Stimulated activated CD4-positive, alpha-beta T cell treated with anti-CD3 and anti-CD28 coated beads, TNF-alpha, amount 100 ng/mL, for 4 hours (primary cell): ENCODE measurements at places on chromosomes 16 and 17.

GRCh38 chr16:75244225-75244809 is 7.1 kb downstream of the BCAR1 start:
- DNase-seq: no peak

DNA sequence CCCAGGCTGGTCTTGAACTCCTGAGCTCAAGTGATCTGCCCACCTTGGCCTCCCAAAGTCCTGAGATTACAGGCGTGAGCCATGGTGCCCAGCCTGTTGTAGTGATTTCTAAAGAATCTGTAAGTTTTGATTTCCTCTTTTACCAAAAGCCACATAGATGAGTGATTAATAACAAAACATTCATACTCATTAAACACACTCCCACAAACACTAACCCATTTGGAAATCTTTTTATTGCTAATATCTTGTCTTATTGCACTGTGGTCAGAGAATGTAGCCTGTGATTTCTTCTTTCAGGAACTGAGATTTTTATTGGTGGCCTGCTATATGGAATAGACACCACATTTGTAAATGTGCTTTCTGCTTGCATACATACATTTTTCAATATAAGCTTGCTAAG is 31.6 kb downstream of the MYH10 start:
- DNase-seq: no peak

DNA sequence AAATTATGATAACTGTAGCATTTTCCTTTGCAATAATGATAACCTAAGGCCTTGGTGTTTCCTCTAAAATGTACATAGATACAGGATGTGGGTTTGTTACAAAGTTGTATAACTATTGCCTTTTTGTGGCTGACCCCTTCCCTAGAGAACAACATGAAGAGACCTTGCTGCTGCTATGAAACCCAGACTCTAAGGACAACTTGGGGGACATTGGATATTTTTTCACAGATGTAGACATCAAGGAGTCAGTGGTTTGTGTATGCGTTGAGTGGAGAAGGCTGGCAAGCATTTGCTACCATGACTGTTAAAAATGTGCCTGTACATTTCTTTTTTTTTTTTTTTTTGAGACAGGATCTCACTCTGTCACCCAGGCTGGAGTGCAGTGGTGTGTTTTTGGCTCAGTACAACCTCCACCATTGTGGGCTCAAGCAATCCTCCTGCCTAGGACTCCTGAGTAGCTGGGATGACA is 12.3 kb downstream of the HMOX2 start:
- DNase-seq: no peak

DNA sequence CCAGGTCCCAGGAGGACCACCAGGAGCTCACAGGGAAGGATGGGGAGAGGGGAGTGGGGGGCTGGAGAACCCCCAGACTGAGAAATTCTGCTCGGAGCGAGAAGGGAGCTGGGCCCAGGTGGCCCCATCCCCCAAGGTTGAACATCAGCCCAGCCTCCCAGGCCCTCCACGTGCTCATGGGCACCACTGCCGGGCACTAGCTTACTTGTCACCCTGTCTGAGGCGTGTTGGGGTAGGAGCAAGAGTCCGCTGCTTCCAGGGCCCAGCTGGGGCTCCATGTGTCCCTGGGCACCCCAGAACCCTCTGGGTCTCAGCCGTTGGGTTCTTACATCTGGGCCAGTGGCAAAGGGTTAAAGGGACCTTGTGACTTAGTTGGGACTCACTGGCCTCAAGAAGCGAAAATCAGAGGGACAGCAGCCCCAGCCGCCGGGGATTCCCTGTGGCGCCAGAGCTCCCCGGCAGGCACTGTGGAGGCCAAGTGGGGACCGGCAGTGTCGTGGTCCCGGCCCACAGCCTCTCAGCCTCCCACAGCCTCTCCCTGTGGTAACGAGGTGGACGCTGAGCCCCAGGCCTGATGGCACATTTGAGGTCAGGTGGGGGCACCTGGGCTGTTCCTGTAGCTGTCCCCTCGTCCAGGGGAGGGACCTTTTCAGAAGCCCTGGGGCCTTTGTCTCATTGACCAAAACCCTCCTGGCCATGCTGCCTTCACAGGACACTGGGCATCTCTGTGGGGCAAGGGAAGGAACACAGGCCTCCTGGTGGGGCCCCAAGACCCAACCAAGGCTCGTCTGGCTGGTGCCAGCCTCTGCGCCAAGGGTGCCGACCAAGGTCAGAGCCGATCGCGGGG is 33.7 kb upstream of the CDH15 start:
- no peak for DNase-seq

- DNase-seq: no peak
These were observed 204.9 kb downstream of the C16orf78 start for GRCh38 chr16:49578435-49579024.

DNA sequence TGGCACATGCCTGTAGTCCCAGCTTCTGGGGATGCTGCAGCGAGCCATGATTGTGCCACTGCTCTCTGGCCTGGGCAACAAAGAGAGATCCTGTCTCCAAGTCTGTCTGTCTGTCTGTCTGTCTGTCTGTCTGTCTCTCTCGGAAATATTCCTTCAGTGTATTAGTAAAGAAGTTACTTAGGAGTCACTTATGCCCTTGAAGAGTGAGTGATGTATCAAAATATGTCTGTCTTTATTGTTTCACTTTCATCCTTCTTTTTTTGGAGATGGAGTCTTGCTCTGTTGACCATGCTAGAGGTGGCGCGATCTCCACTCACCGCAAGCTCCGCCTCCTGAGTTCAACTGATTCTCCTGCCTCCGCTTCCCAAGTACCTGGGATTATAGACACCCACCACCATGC is 410.5 kb downstream of the WWOX start:
- DNase-seq: no peak

DNA sequence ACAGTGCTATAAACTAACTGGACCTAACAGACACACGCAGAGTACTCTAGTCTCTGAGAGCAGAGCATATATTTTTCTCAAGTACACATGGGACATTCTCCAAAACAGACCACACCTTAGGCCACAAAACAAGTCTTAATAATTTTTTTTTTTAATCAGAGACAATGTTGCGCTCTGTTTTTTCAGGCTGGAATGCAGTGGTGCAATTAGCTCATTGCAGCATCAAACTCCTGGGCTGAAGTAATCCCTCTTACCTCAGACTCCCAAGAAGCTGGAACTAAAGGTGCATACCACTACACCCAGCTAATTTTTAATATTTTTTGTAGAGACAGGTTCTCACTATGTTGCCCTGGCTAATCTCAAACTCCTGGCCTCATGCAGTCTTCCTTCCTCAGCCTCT is 37.7 kb downstream of the ULK2 start:
- no peak for DNase-seq

DNA sequence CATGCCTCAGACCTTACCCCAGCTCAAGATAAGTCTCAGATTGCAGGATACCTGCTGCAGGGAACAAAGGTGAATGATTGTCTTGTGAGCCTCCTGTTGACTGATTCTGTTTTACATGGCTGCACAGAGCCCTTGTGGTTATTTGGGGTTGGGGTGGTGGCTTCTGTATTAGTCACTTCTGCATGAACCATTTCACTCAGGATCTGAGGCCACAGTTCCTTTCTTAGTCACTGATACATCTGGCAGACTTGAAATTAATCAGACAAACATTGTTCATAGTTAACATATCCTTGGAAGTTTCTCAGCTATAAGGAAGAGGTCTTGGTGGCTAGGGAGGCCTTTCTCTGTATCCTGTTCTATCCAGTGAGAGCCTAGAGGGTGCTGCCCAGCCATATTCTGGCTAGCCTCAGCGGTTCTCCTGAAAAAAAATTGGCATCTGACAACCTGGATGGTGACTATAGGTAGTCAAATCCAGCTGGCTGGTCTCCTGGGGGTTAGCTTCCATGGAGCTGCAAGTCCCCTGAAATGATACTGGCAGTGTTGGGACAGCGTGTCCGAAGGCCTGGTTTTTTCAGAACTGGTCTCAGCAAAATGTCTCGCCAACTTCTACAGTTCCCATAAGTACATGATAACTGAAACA is 8.4 kb upstream of the PLK1 start:
- no peak for DNase-seq

DNA sequence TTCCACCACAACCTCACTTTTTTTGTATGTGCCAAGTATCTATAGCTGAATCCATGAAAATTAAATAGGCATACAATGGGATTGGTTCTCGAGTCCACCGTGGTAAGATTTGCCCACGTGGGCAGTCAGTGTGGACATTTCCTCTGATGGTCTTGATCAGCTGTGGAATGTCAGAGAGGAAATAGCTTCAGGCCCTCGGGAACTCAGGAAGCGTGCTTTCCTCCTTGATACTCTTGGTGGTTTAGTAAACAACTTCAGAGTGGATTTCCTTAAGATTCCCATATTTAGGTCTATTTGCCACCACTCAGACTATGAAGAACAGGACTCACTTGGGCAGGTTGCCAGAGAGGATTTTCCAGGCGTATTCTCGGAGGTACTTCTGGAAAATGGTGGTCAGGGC is 152.5 kb downstream of the VPS53 start:
- DNase-seq: no peak

- DNase-seq: no peak
These were observed 124.8 kb upstream of the ERCC4 start for GRCh38 chr16:13795131-13795530.

DNA sequence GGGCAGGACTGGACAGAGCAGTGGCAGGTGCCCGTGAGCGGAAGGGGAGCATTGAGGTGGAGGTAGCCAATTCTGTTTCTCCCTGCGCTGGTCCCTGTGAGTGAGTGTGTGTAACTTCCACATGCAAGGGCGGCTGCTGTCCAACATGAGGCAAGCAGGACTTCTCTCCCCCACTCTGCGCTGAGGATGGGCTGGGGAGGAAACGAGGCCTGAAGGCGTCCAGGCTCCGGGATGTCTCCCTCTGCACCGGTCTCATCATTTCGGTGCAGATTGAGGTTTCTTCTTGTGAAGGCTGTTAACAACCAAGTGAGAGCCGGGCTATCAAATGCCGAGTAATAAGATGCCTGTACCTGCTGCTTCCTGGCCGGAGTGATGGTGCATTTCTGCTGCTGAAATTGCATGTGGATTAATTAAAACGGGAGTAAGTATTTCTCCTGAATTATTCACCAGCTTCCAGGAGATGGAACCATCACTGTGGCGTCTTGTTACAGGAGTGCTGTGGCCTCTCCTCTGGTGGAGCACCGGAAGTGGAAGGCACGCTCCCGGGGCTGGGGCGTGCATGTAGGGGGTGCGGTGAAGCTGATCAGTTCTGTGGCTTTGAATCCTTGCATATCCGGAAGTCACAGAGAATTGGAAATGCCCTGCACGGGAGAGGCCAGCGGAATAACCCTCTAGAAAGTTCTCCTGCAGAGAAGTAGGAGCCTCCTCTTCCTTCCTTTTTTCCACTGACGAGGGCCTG is 41.7 kb upstream of the MGAT5B start:
- no peak for DNase-seq

DNA sequence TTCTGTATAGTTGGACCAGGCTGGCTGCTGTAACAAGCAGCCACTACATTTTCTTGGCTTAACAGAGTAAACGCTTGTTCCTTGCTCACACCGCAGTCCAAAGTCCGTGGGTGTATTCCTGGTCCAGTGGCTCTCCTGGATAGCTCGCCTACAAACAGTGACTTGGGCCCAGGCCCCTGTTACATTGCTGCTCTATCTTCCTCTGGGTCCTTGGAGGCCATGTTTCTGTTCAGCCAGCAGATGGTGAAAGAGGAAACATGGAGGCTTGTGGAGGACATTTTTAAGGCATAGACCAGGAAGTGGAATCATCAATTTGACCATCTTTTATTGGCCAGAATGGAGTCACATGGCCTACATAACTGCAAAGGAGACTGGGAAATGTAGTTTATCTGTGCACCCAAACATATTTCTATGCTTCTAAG is 55.1 kb downstream of the ATP2C2 start:
- no peak for DNase-seq

- DNase-seq: no peak
These were observed 20.1 kb downstream of the PLD6 start for GRCh38 chr17:17186051-17186450.

- no peak for DNase-seq
These were observed 328.1 kb downstream of the C16orf95 start for GRCh38 chr16:86988920-86989696.

DNA sequence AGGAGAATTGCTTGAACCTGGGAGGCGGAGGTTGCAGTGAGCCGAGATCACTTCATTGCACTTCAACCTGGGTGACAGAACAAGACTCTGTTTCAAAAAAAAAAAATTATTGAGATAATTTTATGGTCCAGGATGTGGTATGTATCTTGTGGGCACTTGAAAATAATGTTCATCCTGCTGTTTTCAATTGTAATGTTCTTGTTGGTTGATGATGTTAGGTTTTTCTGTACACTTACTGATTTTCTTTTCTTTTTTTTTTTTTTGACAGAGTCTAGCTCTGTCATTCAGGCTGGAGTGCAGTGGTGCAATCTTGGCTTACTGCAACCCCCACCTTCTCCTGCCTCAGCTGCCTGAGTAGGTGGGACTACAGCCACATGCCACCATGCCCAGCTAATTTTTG is 29.7 kb downstream of the TBX21 start:
- DNase-seq: no peak

- no peak for DNase-seq
These were observed 31.3 kb downstream of the SMIM36 start for GRCh38 chr17:55479903-55480302.

- DNase-seq: no peak
These were observed 13.8 kb upstream of the SEZ6 start for GRCh38 chr17:29019475-29020181.

DNA sequence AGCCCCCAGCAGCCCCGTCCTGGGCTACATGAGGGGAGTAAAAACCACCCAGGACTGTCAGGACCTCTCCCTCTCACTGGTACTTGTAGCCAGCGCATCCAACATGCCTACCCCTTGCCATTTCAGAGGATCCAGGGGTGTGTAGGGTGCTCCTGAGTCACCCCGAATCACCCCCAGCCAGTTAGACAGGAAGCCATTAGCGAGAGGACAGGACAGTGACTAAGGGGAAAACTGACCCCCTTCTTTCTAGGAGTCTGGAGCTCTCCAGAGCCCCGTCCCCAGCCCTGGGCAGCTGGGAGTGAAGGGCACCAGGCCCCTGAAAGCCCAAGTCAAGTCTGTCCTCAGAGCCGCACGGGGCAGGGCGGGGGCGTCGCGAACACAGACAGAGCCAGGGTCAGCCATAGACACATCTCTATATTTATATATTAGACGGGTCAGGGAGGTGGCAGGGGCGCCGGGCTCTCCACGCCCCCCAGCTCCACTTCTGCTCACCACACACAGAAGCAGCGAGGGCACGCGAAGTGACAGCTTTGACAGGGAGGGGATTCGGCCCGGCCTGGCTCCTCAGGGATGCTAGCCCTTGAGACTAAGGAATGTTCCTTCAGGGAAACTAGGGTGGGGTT is 485 bp upstream of the GDPD3 start:
- DNase-seq: no peak
